HT-29 (cell line): ENCODE measurements at places on chromosomes 5 and 9.

- DNase-seq = no peak
These were observed 1.7 kb downstream of the RACK1 start for GRCh38 chr5:181242031-181242451.

DNA sequence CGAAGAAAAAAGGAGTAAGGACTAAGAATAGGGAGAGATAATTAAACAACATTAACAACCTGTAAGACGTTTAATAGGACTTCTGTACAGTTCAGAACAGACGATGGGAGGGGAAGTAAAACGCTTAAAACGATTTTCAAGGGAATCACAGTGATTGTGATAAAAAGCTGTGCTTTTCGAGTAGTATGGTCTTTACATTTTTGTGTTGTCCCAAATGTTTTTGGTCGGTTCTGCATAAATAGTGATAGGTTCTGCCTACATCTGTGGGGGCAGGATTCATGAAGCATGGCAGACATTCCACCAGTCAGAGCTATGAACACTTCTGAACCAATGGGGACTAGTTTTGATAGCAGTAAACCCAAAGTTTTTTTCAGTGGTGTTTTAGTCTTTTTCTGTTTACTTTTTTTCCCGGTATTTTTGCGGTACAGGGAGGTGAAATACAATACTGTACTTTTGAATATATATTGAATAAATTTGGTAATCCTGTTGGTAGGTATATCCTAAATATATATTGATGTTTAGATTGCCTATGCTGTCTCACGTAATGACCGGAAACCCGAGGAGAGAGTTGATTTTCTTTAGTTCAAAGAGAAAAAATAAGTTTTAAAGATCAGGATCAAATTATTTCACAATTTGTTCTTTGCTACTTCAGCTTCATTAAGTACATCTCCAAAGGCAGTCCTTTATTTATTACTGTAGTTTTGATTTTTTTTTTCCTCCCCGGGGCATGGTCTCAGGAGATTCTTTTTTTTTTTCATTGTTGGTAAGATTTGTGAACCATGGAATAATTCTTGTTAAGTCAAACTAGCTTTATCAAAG lies 1.3 kb downstream of the ERBIN start:
- peak; percentile 75 for DNase-seq

DNA sequence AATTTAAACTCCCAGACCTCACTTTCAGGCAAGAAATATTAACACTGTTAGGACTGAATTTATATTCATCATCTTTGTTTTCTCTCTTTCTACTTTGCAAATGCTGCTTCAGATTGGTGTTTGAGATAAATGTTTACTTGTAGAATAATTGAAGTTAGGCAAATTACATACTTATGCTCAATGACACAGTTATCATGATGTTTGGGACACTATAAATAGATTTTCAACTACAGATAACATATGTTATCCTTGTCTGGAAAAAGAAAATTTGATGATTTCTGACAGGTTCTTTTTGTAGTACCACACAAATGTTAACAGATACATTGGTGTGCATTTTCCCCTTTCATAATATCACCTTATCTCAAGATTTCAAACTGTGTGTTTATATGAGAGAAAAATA lies 7.9 kb downstream of the PRR16 start:
- no peak for DNase-seq

GRCh38 chr5:138872841-138873465 lies 2.2 kb downstream of the LRRTM2 start:
- no peak for DNase-seq

- DNase-seq = no peak
These were observed 6.8 kb upstream of the CLINT1 start for GRCh38 chr5:157865781-157866180.

GRCh38 chr9:85653153-85653552 lies 88.6 kb downstream of the AGTPBP1 start:
- no peak for DNase-seq

DNA sequence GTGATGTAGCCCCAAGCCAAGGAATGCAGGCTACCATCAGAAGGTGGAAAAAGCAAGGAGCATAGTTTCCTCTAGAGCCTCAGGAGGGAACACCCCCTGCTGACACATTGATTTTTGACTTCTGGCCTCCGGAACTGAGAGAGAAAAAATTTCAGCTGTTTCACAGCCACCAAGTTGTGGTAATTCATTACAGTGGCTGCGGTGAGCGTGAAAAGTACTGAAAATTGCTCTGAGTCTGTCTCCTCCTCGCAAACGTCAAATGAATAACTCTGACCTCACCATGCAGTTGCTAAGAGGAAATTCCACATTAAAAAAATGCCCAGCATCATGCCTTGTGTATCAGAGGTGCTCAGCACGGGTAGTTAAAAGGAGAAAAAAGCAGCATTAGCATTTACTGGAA lies 277.9 kb upstream of the MSX2 start:
- DNase-seq = no peak

DNA sequence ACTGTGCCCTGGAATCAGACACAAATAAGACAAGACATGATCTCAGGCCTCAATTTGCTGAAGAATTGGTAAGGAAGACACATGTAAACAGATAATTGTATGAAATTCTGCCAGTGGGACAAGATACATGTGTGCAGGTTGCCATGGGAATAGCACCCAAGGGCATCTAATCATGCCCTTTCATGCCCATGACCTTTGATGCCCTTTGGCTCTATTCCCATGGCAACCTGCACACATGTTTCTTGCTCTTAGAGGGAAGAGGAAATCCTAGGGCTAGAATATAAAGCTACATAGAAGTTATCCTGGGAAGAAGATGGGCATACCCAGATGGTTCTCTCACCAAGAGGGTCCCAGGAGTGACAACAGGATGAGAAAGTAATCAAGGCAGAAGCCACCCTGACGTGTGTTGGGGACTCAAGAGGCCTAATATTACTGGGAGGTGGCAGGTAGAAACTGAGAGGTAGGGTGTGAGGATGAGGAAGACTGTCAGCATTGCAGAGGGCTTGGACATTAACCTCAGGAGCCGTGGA lies 34.4 kb downstream of the P4HA2 start:
- no peak for DNase-seq

GRCh38 chr5:81896764-81897163 lies 75.1 kb upstream of the ATG10 start:
- DNase-seq = no peak
